ENCODE measurements at places on chromosomes 2 and 18.

DNA sequence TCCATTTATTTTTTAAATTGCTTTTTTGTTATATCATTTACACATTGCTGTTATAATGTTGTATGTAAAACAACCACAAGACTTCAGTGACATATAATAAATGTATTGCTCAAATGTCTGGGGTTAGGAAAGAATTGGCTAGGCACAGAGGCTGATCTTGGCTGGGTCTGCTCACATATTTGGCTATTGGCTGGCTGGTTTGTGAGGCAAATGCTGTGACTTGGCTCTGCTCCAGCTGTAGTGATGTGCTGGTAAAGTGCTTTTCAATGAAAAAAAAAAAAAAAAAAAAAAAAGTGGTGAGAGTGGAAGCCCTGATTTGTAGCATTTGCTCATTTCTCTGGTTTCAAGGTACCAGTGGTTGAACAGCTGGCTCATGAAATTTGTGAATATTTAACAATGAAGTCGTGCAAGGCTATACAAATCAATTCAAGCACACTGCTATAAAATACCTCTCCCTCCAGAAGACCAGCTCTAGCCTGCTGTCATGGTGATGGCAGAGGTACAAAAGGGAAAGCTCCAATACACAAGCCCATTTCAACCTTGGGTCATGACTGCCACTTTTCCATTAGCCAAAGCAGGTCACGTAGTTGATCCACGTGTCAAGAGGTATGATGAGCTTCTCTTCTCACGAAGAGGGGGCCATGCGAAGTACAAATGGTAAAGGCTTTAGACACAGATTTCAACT, 43.7 kb upstream of the RIT2 start:
- DNase-seq: no peak

DNA sequence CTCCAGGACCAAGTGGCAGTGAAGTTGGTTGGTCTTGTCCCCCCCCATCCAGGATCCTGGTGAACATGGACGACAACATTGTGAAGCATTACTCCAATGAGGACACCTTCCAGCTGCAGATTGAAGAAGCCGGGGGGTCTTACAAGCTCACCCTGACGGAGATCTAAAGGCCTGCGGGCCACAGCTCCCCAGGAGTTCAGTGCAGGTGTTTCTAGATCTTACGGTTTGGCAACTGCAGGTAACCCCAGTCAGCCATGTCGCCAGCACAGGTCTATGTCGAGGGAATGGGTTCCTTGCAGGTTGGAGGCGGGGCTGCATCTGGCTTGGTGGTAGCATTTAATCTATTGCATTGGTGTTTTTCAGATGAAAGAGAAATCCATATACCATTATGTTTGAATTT, 42.8 kb upstream of the KLF11 start:
- DNase-seq: no peak

DNA sequence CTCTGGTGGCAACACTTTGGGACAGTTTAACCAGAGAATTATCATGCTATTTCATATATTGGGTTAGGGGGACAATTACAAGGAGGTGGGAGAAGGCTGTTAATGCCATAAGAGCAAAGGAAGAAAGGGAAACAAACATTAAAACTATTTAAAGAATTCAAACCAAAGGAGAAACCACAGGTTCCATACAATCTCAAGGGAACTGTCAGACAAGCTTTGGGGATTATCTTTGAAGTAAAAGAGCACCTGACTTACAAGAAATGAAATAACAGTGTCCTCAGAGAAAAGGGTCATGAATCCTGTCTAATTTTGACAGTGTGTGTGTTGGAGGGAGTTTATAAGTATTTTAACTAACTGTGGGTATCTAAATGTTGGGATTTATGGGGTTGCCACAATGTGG, 44.4 kb downstream of the CERS6 start:
- DNase-seq: no peak

GRCh38 chr18:49241852-49242251, 218.6 kb downstream of the DYM start:
- DNase-seq: no peak

DNA sequence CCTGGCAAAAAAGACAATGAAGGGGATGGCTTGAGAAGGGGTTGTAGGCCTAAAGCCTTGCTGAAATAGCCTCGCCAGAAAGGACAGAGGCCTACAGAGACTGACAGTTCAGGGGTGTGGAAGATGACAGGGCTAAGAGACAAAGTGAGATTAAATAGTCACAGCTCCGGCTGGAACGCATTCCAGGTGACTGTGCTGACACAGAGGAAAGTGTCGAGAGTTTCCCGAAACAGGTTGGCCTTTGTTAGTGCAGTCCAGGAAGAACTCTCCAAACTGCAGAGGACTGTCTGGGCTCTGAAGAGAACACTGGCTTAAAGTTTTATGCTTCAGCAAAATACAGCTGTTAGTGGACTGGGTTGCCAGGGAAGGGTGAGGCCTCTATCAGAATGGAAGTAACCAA, 52.8 kb downstream of the METTL4 start:
- no peak for DNase-seq

Data from heart right ventricle (tissue), 16 donors.